ENCODE measurements at places on chromosomes 11 and 22.
A peak's percentile ranks its signal among the peaks of the same experiment; 100 is the strongest.

GRCh38 chr11:3826721-3827120 is 14.0 kb downstream of the RHOG start:
- H3K27ac ChIP-seq: no peak overlapping the region
- H3K4me1 ChIP-seq: peaks cover 11% of the 10 kb centered on the region
- H3K36me3 ChIP-seq: peaks cover 54% of the 10 kb centered on the region

DNA sequence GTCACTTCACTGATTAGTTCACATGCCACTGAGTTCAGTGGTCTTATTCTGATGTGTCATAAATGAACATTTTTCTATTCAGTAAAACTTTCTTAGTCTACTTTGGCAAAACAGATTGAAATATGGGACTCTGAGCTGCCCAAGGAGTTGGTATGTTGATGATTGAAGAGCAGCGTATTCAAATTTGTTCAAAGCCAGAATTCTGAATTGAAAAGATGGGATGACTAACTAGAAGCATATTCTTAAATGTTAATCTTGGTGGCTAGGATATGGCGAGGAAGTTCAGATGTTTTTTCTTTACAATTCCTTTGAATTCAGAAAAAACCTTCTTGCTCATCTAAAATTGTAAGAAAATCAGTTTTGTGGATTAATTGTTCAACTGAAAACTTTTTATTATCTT is 34.7 kb downstream of the KMT2A start:
- no peak overlapping the region for H3K27ac ChIP-seq
- no peak overlapping the region for H3K4me3 ChIP-seq
- H3K27me3 ChIP-seq: no peaks in the 10 kb centered on the region
- no peak for DNase-seq

- no peaks in the 10 kb centered on the region for H3K36me3 ChIP-seq
- no peak for DNase-seq
- peaks cover 6% of the 10 kb centered on the region for H3K4me1 ChIP-seq
- no peak overlapping the region for H3K4me3 ChIP-seq
Observed at GRCh38 chr11:134045799-134046635, 22.9 kb upstream of the JAM3 start.

DNA sequence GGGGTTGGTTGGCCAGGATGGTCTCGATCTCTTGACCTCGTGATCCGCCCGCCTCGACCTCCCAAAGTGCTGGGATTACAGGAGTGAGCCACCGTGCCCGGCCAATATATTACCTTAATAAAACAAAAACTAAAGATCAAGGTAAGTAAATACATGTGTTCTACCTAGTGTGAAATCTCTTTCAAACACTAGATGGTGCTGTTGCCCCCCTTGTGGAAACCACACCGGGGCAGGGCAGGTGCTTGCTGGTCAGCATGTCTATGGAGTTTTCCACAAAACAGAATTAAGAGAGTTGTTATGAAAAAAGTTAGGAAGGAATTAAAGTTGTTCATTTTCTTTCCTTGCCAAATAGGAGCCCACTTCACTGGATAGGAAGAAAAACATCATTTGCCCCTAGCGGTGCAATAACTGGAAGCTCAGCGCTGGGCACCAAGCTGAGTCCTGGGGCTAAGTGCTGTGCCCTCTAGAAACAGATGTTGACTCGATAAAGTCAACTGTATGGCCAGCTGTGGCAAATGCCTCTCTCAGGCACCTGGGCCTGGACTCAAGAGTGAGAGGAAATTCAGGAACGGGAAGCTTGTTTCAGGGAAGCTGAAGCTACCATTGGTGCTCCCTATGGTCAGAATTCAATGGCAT is 6.3 kb upstream of the KCNJ5 start:
- H3K4me1 ChIP-seq: no peaks in the 10 kb centered on the region
- no peaks in the 10 kb centered on the region for H3K36me3 ChIP-seq
- DNase-seq: peak; percentile 70
- H3K27ac ChIP-seq: no peak overlapping the region
- no peaks in the 10 kb centered on the region for H3K27me3 ChIP-seq

- H3K36me3 ChIP-seq: no peaks in the 10 kb centered on the region
- DNase-seq: no peak
- H3K4me3 ChIP-seq: no peak overlapping the region
Observed at GRCh38 chr11:120658071-120658423, 146.5 kb downstream of the GRIK4 start.
